PC-3 (cell line): ENCODE measurements at places on chromosomes 6 and 20. TPM values are rescaled to one million over a fixed set of nuclear protein-coding genes. Genes with fewer than 3 reads are reported as not detected.

- no peaks in the 10 kb centered on the region for H3K27me3 ChIP-seq
- no peak overlapping the region for H3K27ac ChIP-seq
- H3K36me3 ChIP-seq: no peaks in the 10 kb centered on the region
- H3K4me3 ChIP-seq: no peak overlapping the region
- peaks cover 13% of the 10 kb centered on the region for H3K4me1 ChIP-seq
- no peak for DNase-seq
These were observed 6.3 kb downstream of the GUCA1B start for GRCh38 chr6:42188406-42188805.

The SLC32A1 gene
- not detected in 2 replicates for total RNA-seq

DNA sequence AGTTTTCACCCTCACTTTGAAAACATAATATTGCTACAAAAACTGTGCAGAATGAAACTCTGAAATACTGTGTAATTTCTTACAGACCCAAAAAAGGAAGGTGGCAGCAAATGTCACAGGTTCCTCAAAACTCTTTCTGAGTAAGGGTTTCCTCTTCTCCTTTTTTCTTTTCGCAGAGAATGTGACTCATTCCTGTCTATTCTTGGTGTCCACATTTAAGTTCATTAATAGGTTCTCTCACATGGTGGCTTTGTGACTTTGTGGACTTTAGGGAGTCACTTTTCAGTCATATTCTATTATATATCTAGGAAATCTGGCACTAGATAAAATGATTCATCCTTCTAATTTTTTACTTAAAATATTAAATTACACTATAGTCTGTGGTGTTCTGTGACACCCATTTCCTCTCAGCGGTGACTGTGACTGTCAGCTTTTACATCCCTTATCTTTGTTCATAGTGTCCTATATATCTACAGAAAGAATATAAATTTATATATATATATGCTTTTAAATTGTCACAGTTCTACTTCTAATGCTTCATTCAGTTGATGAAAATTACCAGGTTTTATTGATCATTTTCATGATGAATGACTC is 126.8 kb upstream of the HCRTR2 start:
- peak; percentile 77 for DNase-seq
- H3K27ac ChIP-seq: peak overlapping the region; percentile 25; the same call in 1 of the 2 replicates
- H3K36me3 ChIP-seq: no peaks in the 10 kb centered on the region
- peaks cover 26% of the 10 kb centered on the region for H3K4me1 ChIP-seq

GRCh38 chr20:15937179-15937578 is 636.1 kb downstream of the KIF16B start:
- H3K4me1 ChIP-seq: peaks cover 7% of the 10 kb centered on the region
- DNase-seq: no peak
- no peaks in the 10 kb centered on the region for H3K27me3 ChIP-seq
- no peak overlapping the region for H3K4me3 ChIP-seq

- H3K36me3 ChIP-seq: no peaks in the 10 kb centered on the region
- H3K27me3 ChIP-seq: peaks cover 30% of the 10 kb centered on the region; the same call in 1 of the 2 replicates
- peak; percentile 82 for DNase-seq
- H3K27ac ChIP-seq: no peak overlapping the region
These were observed 8.5 kb downstream of the SCGN start for GRCh38 chr6:25660512-25660911.

DNA sequence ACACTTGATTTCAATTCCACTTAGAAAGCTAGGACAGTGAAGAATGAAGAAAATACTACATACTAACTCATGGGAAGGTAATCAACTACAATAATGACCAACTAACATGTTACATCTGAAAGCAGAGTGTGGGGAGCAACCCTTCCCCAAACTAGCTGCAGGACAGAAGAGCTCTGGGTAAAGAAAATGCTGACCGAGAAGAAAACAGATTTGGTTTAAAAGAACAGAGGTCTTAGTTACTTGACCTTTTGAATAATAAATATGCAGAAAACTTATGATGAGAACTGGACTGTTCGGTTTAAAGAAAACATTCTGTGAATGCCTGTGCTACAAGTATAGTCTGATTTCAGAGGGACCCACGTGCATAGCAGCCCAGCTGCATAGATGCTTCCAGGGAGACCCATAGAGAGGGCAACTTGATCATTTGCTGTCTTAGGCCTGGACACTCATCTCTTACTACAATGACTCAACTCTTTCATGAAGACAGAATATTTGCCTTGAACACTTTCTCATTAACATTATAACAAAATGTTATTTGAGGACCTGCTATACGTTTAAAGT is 53.5 kb downstream of the RALGAPA2 start:
- no peaks in the 10 kb centered on the region for H3K36me3 ChIP-seq
- H3K27me3 ChIP-seq: no peaks in the 10 kb centered on the region
- H3K27ac ChIP-seq: no peak overlapping the region
- no peaks in the 10 kb centered on the region for H3K4me1 ChIP-seq

DNA sequence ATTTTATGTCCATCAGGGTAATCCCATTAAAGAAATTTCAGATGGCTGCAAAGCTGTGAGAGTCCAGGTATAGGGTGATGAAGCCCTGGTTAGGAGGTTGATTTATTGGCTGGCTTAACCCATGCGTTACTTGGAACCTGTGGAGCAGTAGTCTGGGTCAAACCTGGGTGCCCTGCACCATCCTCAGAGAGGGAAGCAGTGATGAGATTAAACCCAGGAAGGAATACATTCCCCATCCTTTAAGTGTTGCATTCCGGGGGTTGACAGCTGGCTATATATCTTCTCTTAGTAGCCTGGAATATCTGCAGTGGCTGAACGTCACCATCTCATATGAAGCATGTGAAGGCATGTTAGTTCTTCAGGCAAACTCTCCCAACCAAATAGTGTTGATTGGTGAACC is 44.9 kb upstream of the JAG1 start:
- DNase-seq: no peak
- no peaks in the 10 kb centered on the region for H3K36me3 ChIP-seq
- no peak overlapping the region for H3K27ac ChIP-seq
- H3K4me3 ChIP-seq: no peak overlapping the region
- H3K4me1 ChIP-seq: peaks cover 49% of the 10 kb centered on the region
